Activated T-helper 2 cell treated with anti-CD3 and anti-CD28 coated beads, Interferon-gamma antibody, Interleukin-2, Interleukin-4, amounts not matched to agents 10 μg/mL and 5 μg/mL and 100 μg/mL, durations not matched to agents 14 hours and 24 hours and 36 hours (primary cell): ENCODE measurements at places on chromosomes 2 and 18. TPM values are rescaled to one million over a fixed set of nuclear protein-coding genes. Genes with fewer than 3 reads are reported as not detected.

GRCh38 chr18:69557282-69557681 lies 156.6 kb downstream of the DOK6 start:
- no peak for DNase-seq

DNA sequence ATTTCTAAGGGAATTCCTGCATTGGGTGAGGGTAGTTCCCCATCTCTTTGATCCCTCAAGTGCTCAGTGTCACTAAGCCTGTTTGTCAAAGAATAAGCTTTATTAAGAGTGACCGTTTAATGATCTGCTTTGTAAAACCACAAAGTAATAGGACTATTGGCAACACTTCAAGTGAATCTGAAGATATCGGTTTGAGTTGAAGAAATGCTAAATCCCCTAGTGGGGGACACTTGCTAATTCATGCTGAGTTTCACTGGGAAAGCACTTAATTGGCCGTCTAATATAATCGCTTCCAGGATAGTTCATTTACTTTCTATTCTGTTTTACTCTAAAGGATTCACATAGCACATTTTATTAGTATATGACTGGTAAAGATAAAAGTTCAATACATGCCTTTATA lies 54.4 kb downstream of the DTNA start:
- no peak for DNase-seq

Gene ARMC9
- total RNA-seq: 2.5 and 3.3 TPM in 2 replicates

DNA sequence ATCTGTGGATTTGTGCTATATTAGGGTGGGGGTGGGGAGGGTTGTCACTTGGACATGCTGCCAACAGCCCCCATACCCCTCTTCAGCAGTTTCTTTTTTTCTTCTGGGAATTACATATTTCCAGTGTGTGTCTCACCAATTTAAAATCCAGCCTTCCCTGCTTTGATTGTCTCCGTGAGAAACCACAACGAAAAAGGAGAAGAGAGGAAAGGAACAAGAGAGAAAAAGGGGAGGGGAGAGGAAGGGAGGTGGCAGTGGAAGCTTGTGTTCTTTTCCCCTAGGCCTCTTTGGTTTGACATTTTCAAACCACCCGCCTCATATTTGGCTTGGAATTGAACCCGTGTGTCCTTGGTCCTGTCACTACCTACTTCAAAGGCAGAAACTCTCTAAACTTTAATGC lies 860 bp downstream of the CTNNA2 start:
- no peak for DNase-seq

Gene MC2R
- not detected in 2 replicates for total RNA-seq

GRCh38 chr2:2832657-2833056 lies 501.6 kb upstream of the MYT1L start:
- no peak for DNase-seq

DNA sequence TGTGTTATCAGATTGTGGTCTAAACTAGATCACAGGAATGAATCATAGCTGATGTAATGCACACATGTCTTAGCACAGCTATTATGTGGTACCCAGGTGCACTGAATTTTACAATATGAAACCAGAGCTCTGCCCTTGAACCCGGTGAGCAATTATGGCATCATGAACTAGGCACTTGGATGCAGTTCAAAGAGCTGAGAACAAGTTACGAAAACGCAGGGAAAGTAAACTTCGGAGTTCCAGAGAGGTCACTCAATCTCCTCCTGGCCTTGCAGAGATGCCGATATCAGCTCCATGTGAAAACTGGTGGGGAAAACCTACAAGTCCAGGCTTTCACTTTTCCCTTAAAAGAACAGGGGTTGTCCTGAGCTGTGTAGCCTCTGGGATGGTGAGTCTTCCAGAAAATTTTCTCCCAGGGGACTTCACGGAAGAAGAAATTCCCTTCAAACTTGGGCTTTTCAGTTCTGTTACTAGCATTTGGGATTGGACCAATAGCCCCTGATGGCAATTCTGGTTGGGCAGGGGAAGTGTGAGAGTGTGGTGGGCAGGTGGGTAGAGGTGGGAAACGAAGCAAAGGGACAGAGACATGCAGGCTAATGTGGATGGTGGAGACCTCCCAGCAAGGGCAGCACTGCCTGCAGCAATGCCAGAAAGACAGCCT lies 71.1 kb upstream of the SH3BP4 start:
- DNase-seq: peak; percentile 14

Gene TRIM43
- 0.11 and 0.25 TPM in 2 replicates for total RNA-seq

Gene C2orf80
- not detected in 2 replicates for total RNA-seq

DNA sequence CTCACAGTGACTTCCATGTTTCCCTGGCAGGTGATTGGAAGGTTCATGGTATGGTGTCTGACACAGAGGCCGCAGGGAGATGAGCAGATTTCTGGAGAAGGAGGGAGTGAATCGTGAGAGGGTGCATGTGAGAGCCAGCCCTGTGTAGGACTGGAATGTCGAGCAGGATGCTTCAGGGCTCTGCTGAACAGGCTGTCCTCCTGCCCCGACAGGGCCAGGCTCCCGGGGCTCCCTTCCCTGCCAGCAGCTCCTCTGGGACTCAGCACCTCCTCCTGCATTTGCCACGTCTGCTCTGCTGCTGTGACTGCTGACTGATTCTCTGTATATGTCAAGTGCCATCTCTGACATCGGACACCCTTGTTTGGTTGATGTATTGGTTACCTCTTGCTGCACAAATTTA lies 38.5 kb upstream of the INHBB start:
- DNase-seq: no peak

GRCh38 chr2:194020155-194020554 lies 1636.9 kb upstream of the SLC39A10 start:
- no peak for DNase-seq

DNA sequence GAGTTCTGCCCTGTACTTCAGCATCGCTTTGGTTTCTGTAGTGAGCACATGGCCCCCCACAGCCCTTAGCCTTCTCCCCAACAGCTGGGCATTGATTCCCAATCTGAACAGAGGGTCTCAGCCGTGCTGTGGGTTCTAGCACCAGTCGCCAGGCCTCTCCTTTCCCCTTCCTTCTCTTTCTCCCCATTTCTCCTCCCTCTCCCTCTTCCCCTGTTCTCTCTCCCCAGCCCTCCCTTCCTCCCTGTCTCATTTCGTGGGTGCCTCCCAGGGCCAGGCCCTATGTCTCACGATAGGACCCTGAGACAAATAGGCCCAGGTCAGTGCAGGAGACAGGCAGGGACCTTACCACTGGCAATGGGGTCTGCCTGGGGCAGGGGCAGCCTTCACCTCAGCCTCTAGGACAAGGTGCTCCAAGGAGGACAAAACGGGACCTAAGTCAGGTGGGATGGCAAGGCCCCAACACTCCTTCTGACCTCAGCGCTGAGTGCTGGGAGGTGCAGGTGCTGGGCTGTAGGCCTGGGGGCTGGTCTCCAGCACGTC lies 143.4 kb upstream of the GPC1 start:
- no peak for DNase-seq

DNA sequence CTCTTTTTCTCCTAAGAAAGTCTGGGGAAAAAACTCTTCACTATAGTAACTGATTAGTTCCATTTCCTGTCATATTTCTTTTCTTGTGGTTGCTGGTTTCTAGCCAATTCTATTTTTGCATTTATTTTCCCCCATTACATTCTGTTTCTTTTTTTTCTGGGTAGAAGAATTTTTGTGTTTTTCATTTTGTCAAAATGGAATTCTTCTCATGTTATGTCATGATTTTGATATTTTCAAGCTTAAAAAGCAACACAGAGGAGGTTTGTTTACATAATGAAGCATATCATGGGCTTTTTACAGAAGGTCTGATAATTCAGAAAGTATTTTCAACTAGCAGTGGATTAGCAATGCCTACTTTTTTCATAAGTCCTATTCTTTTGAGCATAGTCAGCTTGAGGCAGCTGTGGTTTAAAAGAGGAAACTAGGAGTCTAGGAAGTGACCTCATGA lies 102.0 kb downstream of the MAP2 start:
- DNase-seq: no peak

Gene RUFY4
- 0.39 TPM in 1 of 2 replicates, not detected in the other for total RNA-seq

GRCh38 chr2:86821306-86821705 lies 30.6 kb upstream of the CD8A start:
- no peak for DNase-seq

GRCh38 chr2:175935289-175936181 lies 66.5 kb downstream of the LNPK start:
- no peak for DNase-seq

DNA sequence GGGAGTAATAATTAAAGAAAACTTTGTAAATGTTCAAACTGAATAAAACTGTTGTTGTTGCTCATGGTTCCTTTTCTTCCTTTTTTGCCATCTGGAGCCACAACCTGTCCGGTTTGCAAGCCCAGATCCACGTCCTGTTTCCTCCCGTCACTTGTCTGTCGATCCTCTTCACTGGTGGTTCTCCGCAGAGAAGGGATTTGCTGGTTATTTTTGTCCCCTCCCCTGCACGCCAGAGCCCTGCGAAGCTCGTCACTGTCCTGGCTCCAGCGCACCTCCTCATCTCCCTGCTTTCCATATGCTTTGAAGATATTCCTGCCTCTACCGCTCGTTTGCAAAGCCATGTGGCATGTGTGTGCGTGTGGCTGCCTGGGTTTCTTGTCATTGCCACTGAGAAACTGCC lies 461.4 kb downstream of the RNF144A start:
- no peak for DNase-seq

- DNase-seq: no peak
Observed at GRCh38 chr2:173981520-173981919, 16.3 kb upstream of the SP3 start.

- DNase-seq: no peak
Observed at GRCh38 chr18:56468396-56468795, 170.0 kb downstream of the TXNL1 start.

- DNase-seq: no peak
Observed at GRCh38 chr2:217751192-217751591, 251.6 kb downstream of the TNS1 start.

Gene ESCO1
- 20.5 and 21.4 TPM in 2 replicates for total RNA-seq

GRCh38 chr2:224777559-224777930 lies 61.4 kb upstream of the CCDC195 start:
- no peak for DNase-seq

GRCh38 chr2:110867078-110867477 lies 134.7 kb downstream of the ACOXL start:
- no peak for DNase-seq

Gene FAM168B
- total RNA-seq: 69.0 and 70.3 TPM in 2 replicates

GRCh38 chr2:7878786-7879482 lies 802.9 kb upstream of the ID2 start:
- DNase-seq: no peak
